Right ventricle myocardium inferior (tissue), 1 donor: ENCODE measurements at places on chromosomes 12 and 14.

DNA sequence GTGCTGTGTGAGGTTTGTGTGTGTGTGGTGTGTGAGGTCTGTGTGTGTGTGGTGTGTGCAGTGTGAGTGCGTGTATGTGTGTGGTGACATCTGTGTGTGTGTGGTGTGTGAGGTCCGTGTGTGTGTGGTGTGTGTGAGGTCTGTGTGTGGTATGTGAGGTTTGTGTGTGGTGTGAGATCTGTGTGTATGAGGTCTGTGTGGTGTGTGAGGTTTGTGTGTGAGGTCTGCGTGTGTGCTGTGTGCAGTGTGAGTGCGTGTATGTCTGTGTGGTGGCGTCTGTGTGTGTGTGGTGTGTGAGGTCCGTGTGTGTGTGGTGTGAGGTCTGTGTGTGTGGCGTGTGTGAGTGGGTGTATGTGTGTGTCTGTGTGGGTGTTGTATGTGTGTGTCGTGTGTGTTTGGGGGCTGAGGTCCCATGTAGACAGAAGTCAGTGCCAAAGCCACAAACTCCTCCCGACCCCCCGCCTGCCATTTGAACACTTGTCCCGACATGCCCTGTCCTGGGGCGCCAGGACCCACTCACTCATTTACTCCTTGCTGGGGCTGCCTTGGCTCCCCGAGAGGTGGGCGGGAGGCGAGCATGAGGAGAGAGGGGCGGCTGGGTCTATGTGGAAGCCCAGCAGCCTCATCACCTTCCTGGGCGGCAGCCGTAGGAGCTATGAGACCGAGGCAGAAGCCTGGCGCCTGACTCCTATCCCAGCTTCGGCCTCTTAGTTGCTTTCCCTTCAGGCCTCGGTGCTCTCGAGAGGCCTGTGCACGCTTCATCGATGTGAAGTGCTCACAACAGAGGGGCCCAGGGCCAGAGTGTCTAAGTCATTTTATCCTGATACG, 20.5 kb downstream of the RILPL1 start:
- no peak for DNase-seq

GRCh38 chr12:131643631-131644452, 67.0 kb upstream of the SFSWAP start:
- DNase-seq: no peak

DNA sequence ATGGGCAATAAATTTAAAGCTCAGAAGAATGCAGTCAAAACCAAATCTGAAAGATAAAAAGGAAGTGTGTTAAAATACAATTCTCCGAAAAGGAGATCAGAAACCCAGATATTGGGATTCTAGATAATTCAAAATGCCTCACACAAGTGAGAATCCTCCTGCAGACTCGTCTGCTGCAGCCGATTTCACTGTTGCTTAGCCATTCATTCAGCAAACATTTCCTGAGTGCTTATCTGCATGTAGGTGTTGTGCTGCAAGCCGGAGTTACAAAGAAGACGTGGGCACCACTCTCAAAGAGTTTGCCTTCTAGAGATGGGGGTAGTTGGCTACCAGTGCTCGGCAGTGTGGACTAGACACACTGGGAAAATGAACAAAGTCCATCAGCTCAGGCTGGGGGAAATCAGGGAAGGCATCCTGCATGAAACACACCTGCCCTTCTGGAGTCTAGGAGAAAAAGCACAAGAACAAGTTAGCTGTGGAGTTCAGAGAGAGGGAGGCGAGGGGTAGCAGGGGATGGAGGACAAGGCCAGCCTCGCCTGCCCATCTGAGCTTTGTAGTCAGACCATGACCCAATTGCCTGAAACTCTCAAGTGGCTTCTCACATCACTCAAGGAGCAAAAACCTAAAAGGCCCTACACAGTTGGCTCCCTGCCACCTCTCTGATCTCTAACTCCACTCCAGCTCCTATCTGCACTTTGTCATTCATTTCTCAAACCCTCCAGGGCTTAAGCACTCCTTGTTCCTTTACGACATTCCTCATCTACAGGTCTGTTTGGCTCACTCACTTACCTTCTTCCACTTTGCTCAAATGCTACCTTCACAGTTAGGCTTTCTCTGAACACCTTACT, 310.0 kb upstream of the DDHD1 start:
- DNase-seq: no peak

DNA sequence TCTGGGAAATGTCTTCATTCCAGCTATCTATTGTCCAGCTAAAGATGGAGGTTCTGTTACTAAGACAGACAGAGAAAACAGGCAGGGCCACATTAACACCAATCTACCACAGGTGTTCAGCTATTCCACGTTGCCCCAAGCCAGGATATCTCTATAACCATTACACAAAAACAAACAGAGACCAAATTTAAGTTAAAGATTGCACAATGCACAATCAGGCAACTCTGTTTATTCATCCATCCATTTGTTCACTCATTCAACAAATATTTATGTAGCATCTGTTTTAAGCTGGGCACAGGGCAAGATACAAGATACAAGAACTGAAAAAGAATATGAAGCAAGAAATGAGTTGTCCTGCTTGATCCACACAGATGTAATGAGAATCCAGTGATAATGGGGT, 629.0 kb downstream of the MED13L start:
- DNase-seq: no peak

DNA sequence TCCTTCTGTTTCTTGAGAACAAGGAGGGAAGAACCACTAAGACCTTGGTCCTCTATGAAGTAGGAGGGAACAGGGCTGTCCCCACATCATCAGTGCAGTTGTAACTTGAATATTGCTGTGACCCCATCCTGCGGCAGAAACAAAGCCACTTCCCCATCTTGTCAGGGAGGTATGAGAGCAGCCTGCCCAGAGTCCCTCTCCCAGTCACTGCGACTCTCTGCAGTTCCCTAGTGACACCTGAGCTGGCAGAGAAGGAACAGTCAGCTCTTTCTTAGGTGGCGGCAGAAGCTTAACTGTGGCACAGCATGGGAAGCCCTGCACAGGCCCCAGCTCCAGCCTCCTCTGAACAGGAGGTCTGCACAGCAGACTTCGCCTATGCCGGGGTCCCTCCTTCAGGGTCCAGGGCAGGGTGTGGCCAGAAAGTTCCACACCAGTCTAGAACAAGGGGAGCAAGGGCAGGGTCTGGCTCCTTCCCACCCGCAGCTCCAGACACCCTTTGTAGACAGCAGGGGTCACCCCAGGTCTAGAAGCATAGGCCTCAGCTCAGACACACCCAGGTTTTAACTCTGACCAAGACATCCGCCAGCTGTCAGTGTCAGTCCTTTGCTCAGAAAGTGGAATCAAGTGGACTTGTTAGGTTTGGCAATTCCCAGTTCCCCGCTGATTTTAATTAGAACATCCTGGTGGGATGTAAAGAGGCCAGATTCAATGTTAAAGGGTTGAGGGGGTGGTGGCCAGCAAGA, 36.8 kb downstream of the DEGS2 start:
- DNase-seq: no peak

GRCh38 chr12:117212563-117213190, 22.4 kb upstream of the FBXO21 start:
- no peak for DNase-seq

GRCh38 chr12:130606231-130606630, 109.9 kb downstream of the RIMBP2 start:
- no peak for DNase-seq

DNA sequence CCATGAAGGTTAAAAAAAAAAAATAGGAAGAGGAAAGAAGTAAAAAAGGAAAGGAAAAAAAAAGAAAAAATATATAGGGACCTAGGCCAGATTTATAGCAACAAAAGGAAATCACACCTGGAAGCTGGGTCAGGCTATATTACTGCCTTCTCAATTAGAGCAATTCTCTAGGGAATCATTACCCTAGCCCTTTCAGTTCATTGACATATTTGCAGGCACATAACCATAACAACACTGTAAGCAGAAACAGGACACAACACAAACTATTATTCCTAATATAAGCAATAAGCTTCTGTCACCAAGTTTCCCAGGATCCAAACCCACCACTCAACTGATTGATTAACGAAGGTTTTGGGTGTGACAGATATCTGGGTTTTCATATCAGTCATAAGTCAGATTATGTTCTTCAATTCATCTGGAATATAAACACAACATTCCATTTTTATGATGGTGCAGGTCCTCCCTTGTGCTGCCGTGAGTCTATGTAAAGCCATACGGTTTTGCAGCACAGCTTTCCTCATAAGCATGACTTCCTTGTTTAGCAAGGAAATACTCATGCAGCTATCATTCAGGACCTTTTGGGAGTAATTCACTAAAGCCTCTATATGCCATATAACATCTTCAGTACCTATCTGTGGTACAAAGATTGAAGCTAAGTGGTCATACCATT, 4.2 kb downstream of the PCNX4 start:
- DNase-seq: no peak

DNA sequence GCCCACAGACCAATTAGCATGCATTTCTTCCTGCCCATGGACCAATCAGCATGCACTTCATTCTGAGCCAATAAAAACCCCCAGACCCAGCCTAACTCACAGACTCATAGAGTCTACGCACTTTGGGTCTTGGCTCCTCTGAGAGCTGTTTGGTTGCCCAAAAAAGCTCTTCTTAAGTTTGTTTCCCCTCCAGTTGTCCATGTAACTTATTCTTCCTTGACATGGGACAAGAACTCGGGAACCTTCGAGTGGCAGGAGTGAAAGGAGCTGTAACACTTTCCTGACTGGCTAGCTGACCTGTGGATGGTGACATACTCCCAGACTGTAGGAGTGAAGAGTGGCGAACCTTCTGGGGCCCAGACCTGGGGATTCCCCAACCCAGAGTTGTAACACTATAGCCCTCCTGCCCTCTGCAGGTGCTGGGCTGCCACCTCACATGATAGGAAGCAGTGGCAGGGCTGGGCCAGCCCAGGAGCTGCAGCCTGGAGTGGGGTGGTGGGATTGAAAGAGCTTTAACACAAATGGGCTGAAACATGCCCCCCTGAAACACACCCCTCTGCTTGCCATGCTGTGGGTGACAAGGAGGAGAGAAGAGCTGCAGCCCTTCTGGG, 4.4 kb upstream of the BTBD7 start:
- DNase-seq: no peak

- no peak for DNase-seq
These were observed 4.3 kb downstream of the COQ10A start for GRCh38 chr12:56271031-56271430.

DNA sequence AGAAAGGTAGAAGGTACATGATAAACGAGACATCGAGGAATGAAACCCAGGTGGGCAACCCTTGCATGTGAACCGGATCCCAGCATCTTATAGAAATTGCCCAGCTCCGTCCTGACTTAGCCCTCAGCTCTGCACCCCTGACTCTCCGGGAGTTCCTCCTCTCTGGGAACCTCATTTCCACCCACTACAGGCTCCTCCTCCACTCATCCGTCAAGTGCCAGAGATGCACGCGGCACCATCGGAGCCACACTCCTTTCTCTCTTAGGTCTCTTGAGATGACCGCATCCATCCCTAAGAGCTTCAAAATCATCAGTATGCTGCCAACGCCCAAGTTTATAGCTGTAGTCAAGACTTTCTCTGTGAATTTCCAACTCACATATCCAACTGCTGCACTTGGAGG, 84.7 kb downstream of the TTC7B start:
- no peak for DNase-seq

GRCh38 chr12:117853600-117853999, 115.2 kb downstream of the KSR2 start:
- DNase-seq: no peak

- DNase-seq: no peak
These were observed 63.2 kb downstream of the FBXO33 start for GRCh38 chr14:39369029-39369428.

DNA sequence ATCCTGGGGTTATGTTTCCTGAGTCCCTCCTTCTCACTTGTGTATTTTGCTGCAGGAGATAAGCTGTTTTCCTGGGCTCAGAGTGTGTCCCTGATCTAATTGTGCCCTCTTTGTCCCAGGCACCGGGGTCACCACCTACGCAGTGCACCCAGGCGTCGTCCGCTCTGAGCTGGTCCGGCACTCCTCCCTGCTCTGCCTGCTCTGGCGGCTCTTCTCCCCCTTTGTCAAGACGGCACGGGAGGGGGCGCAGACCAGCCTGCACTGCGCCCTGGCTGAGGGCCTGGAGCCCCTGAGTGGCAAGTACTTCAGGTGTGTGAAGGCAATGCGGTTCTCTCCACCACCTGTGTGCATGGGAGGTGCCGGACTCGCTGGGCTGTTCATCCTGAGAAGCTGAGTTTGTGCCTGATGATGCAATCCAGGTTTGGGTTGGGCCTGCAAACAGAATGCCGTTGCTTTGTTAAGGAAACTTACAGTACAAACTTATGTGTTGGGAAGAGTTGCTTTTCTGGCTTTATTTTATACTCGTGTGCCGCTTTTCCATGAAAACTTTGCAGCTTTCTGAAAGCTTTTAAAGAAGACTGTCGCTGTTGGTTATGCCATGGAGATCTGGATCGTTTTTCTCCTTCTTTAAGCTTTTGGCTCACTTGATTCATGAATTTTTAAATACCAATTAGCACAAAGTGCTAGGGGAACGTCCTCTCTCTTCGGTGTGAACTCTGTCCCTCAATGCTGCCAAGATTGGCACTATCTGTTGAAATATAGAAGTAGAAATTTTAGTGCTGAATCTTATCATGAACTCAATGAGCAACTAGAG, 27.6 kb downstream of the RDH12 start:
- DNase-seq: no peak

DNA sequence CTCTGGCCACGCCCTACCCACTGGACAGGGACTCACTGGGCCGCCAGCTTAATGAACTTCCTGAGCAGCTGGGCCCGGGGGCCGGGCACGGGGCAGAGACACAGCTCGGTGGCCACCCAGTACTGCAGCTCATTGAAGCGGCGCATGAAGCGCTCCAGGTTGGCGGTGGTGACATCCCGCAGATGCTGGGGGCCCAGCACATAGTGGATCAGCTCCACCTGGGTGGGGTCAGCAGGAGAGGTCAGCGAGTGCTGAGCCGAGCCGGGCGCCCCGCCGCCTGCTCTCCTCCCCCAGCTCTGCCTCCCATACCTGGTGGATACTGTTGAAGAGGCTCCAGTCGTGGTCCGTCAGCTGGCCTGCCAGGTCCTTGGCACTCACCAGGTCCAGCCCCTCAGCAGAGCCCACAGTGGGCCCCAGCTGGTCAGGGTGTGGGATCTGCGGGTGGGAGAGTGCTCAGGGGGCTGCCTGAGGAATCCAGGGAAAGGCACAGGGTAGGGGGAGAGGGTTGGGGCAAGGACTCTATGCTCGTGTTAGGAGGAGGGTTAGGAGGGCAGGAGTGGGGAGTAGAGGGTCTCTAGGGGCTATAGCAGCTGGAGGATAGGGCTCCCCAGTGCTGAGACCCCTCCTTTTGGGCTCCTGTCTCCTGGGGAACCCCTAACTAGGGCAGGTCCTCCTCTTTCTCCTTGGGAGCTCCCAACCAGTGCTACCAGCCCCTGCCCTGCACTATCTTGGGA, 15.5 kb upstream of the ENDOU start:
- DNase-seq: no peak

GRCh38 chr12:108547686-108548085, 13.3 kb downstream of the SART3 start:
- no peak for DNase-seq

- DNase-seq: no peak
These were observed 12.2 kb upstream of the CLEC2A start for GRCh38 chr12:9944391-9944790.

DNA sequence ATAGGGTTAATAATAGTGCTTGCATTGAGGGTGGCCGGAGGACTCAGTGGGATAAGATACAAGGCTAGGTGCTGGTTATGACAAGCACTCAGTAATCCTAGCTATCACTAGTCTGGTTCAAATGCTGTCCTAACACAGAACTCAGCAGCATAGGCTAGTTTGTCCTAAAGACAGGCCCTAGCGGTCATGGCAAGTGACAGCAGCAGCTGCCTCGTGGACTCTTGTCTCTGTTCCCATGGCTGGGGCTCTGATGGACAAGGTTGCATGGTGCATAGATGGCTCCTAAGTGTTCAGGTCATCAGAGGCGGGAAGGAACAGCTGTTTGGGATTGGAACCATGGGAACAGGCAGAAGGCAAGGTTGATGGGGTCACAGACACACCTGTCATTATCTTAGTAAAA, 42.4 kb upstream of the IGF1 start:
- no peak for DNase-seq

- DNase-seq: no peak
These were observed 2.3 kb upstream of the NEUROD4 start for GRCh38 chr12:55017416-55017925.
